T-cell (primary cell): ENCODE measurements at places on chromosomes 3 and 15.

GRCh38 chr3:132703733-132704132, 18.5 kb downstream of the NPHP3 start:
- H3K27me3 ChIP-seq: no peaks in the 10 kb centered on the region
- H3K27ac ChIP-seq: no peak overlapping the region
- DNase-seq: no peak
- H3K4me1 ChIP-seq: no peaks in the 10 kb centered on the region
- peaks cover 54% of the 10 kb centered on the region for H3K36me3 ChIP-seq

DNA sequence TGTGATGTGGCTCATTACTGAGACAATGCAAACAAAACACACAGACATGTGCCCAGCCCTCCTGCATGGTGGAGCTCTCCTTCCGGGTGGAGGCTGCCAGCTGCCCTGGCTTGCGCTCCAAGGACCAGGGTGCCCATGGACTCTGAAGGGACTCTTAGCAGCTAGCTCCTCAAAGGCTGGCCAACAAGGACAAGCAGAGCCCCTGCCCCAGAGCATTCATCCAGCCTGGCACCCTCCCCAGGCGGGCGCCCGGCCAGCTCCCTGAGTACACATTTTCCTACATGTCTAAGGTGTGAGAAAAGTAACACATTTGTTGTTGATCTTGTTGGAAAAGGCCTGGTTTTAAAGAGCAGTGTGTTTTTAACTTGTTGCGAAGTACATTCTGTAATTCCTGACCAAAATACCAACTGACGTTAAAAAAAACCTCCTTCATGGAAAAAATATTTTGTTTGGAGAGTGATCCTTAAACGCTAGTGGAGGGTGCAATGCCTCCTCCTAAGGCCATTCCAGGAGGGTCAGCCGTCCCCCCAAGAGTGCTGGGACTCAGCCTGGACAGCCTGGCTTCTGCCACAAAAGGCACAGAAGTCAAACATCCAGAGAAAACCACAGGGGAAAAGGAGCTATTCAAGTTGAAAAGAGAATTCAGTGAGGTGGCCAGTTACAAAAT, 86.9 kb downstream of the KLF15 start:
- no peaks in the 10 kb centered on the region for H3K27me3 ChIP-seq
- no peaks in the 10 kb centered on the region for H3K4me1 ChIP-seq
- no peaks in the 10 kb centered on the region for H3K36me3 ChIP-seq
- no peak overlapping the region for H3K4me3 ChIP-seq
- no peak overlapping the region for H3K27ac ChIP-seq
- no peak for DNase-seq

DNA sequence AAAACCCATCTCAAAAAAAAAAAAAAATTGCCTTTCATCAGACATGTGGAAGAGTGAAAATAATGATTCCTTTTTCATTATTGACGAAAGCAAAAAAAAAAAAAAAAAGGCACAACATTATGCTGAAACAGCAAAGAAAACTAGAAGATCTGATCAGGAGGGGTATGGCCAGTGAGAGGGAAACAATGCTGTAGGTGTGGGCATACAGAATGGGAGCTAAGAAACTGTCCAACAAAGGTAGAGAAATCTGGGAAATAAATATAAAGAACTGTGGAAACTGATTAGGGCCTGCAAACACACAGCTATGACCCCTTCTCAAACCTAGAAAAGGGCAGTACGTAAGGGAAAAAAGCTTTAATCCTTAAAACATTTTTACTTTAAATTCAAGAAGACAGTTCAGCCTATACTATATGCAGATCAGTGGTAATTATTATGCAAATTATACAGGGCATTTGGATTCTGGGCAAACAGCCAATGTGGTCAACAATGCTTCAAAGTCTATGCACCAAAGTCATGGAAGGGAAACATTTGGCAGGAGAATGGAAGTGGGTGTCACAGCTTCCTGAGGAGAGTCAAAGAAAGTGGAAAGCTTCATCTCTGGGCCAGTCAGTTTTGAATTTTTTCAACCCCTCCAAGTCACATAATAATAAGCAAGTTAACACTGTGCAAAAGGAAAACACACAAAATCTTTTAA, 68.3 kb upstream of the SLC12A8 start:
- no peaks in the 10 kb centered on the region for H3K4me1 ChIP-seq
- H3K27ac ChIP-seq: no peak overlapping the region
- no peak for DNase-seq
- no peak overlapping the region for H3K4me3 ChIP-seq
- no peaks in the 10 kb centered on the region for H3K27me3 ChIP-seq
- H3K36me3 ChIP-seq: peaks cover 8% of the 10 kb centered on the region

DNA sequence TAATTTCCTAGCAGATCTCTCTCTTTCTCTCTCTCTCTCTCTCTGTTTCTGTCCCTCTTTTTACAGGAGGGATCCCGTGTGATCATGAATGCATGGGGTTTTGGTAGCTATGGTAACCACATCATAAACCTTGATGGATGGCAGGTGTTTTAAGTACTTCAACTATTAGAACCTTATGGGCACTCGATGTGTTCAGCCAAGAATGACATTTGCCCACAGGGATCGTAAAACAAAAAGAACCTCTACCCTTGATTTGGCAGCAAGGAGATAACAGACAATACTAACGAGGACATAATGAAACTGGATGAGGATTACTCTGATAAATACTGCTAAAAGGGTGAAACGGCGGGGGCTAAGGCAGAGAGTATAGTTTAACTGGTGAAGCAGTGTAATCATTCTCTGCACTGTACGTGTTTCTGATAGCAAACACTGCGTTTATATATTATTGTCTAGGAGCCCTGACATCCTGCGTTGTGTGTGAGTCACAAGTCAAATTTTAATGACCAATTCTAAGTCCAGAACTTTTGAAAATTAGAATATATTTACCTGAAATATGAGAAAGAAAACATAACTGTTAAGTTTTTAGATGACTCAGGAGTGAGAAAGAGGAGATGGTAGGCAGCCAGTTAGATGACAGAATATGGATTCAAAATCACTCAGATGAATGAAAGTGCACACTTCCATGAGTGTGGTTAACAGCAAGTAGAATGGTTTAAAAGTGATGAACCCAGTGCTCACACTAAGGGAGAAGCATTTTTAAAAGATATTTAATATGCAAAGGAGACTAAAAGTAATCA, 80.3 kb downstream of the OTOL1 start:
- H3K36me3 ChIP-seq: no peaks in the 10 kb centered on the region
- H3K4me1 ChIP-seq: no peaks in the 10 kb centered on the region
- no peaks in the 10 kb centered on the region for H3K27me3 ChIP-seq
- no peak overlapping the region for H3K4me3 ChIP-seq

- H3K36me3 ChIP-seq: no peaks in the 10 kb centered on the region
- H3K27me3 ChIP-seq: no peaks in the 10 kb centered on the region
- no peak overlapping the region for H3K27ac ChIP-seq
- no peak overlapping the region for H3K4me3 ChIP-seq
- peaks cover 19% of the 10 kb centered on the region for H3K4me1 ChIP-seq
Measured at GRCh38 chr3:46628901-46629369, 16.6 kb downstream of the FAM240A start.

GRCh38 chr3:197728487-197728886, 8.2 kb downstream of the RUBCN start:
- peaks cover 7% of the 10 kb centered on the region for H3K36me3 ChIP-seq
- H3K27me3 ChIP-seq: no peaks in the 10 kb centered on the region
- no peak overlapping the region for H3K4me3 ChIP-seq
- H3K27ac ChIP-seq: no peak overlapping the region

- no peak overlapping the region for H3K27ac ChIP-seq
- H3K4me3 ChIP-seq: no peak overlapping the region
- H3K27me3 ChIP-seq: no peaks in the 10 kb centered on the region
Measured at GRCh38 chr3:15299036-15299435, 33.4 kb downstream of the SH3BP5 start.

DNA sequence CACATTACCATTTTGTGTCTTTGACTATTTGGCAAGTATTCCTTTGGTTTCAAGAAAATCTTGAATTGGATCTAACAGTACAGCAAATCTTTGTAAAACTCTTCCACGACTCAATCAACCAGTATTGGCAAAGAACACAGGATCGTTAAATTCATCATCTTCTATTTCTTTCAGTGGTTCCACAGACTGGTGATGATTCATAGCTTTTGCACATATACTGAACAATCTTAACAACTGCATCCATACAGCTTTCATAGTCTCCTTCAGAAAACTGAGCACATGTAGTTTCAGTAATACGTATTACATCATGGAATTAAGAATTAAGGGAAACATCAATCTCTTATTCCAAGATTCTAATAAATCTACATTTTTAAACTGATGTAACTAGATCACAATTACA, 91.6 kb upstream of the LIPC start:
- H3K4me3 ChIP-seq: no peak overlapping the region
- H3K27ac ChIP-seq: no peak overlapping the region
- H3K36me3 ChIP-seq: no peaks in the 10 kb centered on the region
- H3K4me1 ChIP-seq: no peaks in the 10 kb centered on the region
- no peak for DNase-seq

- H3K36me3 ChIP-seq: no peaks in the 10 kb centered on the region
- H3K27ac ChIP-seq: peak overlapping the region; percentile 72
- no peaks in the 10 kb centered on the region for H3K27me3 ChIP-seq
- H3K4me1 ChIP-seq: peaks cover 41% of the 10 kb centered on the region
- DNase-seq: peak; percentile 24
- peak overlapping the region; percentile 87 for H3K4me3 ChIP-seq
Measured at GRCh38 chr3:48716508-48716981, 476 bp downstream of the IP6K2 start.

DNA sequence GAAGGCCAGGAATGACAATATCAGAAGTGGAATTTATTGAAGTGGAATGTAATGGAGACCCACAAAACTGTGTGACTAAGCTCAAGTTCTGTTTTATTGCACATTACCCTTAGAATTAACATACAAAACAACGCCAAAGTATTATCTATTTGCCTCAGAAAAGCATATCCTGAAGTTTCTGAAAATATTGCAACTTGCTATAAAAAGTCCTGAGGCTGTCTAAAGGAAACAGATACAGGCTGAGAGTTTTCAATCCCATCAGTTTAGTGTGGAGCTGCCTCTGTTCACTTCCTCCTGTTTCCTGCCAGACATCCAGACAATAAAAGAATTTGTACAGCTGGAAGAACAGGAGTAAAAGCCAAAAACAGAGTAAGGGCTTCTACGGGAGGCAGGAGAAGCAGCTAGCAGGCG, 108.8 kb downstream of the FBN1 start:
- H3K27ac ChIP-seq: no peak overlapping the region
- no peaks in the 10 kb centered on the region for H3K4me1 ChIP-seq
- no peak for DNase-seq
- no peaks in the 10 kb centered on the region for H3K36me3 ChIP-seq
- H3K27me3 ChIP-seq: no peaks in the 10 kb centered on the region

GRCh38 chr3:181839916-181840297, 128.2 kb downstream of the SOX2 start:
- no peaks in the 10 kb centered on the region for H3K27me3 ChIP-seq
- H3K4me3 ChIP-seq: no peak overlapping the region
- no peaks in the 10 kb centered on the region for H3K4me1 ChIP-seq
- H3K27ac ChIP-seq: no peak overlapping the region
- DNase-seq: no peak

GRCh38 chr3:26381411-26381810, 241.2 kb upstream of the LRRC3B start:
- no peaks in the 10 kb centered on the region for H3K36me3 ChIP-seq
- H3K4me3 ChIP-seq: no peak overlapping the region
- no peaks in the 10 kb centered on the region for H3K4me1 ChIP-seq
- H3K27me3 ChIP-seq: no peaks in the 10 kb centered on the region
- no peak overlapping the region for H3K27ac ChIP-seq

GRCh38 chr3:154015307-154015706, 105.9 kb upstream of the ARHGEF26 start:
- H3K27ac ChIP-seq: no peak overlapping the region
- H3K36me3 ChIP-seq: no peaks in the 10 kb centered on the region
- H3K4me3 ChIP-seq: no peak overlapping the region
- no peaks in the 10 kb centered on the region for H3K27me3 ChIP-seq
- DNase-seq: no peak
